Activated CD4-positive, alpha-beta T cell treated with anti-CD3 and anti-CD28 coated beads, Interleukin-2, amount 10 ng/mL, durations not matched to agents 7 days and 5 days (primary cell): ENCODE measurements at places on chromosomes 6 and 20. TPM values are rescaled to one million over a fixed set of nuclear protein-coding genes. Genes with fewer than 3 reads are reported as not detected.
A peak's percentile ranks its signal among the peaks of the same experiment; 100 is the strongest.

DNA sequence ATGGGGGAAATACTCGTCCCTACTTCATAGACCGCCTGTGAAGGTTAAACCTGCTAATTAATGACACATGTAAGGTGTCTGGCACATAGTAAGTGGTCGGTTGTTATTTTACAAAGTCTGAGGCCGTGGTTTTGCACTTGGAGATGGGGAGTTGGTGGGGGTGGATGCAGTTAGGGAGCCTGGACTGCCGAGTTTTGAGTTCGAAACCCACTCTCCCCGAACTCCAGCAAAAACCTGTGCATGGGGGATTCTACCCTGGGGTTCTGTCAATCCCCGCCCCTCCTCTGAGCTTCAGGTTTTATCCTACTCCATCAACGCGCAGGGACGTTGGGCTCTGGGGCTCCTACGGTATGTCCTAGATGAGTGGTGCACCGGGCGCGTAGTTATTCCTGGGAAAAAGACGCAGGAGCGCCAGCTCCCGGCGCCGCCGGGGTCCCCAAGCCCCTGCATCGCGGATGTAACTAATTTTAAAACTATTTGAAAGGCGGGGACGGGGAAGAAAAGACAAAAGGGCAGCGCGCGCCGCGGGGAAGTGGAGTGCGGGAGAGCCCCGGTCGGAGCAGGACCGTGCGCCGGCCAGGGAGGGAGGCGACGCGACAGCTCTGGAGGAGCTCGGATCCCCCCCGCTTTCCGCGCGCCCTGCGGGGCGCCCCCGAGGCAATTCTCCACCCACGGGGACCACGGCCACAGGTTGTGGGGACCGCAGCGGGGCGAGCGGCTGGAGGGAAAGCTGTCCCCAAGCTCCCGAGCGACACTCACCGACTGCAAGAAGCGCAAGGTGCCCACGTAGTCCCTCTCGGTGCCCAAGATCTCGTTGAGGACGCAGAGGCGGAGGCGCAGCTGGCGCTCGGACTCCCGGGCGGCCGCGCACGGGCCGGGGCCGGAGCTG, 672 bp downstream of the PREX1 start:
- peak; percentile 24 for DNase-seq

DNA sequence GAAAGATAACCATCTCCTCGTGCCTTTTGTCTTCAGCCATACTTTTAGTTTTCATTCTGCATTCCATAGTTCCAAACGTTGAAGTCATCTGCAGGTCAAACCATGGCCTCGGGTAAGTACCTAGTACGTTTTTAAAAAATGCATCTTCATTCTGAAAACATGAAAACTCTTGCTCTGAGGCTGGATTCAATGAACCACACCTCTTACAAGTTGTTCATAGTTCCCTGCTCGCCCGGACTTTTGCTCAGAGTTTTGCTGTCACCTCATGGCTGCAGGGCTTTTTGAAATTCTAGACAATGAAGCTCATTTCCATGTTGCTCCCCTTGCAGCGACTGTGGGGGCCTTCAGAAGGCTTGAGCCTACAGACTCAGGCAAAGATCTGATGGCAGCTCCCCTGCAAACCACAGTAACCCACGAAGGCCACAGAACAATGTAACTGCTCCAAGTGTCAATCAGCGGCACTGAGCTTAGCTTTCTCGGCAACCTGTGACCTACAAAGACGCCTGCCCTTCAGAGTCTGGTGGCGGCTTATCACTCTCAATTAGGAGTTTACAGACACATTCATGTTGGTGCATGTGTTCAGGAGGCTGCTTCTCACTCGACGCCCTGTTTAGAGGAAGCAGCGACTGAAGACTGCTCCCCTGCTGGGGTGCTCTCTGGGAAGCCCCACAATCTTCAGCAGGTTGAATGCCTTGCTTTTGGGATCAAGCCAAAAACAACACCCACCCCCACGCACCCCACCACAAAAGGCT, 61.2 kb downstream of the FOXC1 start:
- DNase-seq = no peak

DNA sequence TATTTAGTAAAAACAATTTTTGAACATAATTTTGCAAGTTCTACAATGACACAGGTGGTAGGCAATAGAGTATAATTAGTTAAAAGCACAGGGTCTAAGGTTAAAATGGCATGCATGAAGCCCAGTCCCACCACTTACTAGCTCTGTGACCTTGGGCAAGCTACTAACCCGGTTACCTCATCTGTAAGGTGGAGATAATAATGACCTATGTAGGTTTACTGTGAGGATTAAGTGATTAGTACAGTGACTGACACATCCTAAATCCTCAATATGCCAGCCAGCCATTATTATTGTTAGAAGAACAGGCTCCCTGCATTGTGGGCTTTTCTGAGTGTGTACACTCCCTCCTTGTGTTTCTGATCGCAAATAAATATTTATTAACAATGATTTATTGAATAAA, 26.2 kb downstream of the ATXN1 start:
- DNase-seq = no peak

ILRUN gene
- total RNA-seq = 68.0 TPM
